Peyer's patch (tissue), 4 donors: ENCODE measurements at places on chromosomes 2 and 18.

- no peak for DNase-seq
These were observed 289.4 kb upstream of the CXCR4 start for GRCh38 chr2:136407117-136407951.

DNA sequence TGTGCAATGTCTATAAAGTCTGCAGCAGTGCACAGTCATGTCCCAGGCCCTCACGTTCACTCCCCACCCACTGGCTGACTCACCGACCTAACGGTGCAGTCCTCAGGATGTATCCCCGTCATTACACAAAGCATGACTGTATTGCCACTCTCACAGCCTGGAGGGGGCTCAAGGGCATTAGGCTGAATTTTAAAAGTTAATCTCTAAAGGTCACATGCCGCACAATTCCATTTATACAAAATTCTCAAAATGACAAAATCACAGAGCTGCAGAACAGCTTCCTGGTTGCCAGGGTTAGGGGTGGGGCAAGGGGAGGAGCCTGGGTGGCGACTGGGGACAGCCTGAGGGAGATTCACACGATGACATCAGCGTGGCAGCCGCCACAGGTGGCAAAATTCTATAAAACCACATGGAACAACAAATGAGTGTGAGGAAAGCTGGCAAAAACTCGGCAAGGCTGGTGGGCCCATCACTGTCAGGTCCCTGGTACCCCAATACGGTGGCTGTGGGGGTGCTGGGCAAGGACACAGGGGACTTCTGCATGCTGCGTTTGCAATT lies 97.6 kb downstream of the NDUFA10 start:
- peak; percentile 43 for DNase-seq

DNA sequence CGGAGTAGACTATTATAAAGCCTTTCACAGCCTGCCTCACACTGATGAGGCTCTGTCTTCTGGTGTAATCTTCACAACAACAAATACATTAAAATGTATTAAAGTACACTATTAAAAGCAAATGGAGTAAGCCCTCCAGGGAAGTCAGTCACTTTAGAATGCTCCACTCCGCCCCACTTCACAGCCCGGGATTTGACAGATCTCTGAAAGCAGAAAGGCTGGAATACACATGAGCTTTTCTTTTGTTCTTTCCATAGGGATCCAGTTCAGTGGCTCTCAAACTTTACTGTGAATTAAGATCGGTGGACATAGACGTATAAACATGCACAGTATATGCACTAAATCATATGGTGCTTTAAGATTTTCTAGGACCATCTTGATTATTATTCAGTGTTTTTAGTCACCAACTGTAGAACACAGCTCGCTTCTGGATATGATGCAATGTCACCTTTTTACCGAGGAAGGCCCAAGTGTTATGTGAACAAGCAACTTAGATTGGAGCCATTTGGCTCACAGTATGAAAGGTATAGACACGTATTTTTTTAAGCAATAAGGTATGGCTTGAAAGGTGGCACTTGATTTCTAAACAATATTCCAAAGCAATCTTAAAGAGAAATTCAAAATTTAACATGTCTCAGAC lies 151.1 kb downstream of the PRKCE start:
- DNase-seq: no peak

DNA sequence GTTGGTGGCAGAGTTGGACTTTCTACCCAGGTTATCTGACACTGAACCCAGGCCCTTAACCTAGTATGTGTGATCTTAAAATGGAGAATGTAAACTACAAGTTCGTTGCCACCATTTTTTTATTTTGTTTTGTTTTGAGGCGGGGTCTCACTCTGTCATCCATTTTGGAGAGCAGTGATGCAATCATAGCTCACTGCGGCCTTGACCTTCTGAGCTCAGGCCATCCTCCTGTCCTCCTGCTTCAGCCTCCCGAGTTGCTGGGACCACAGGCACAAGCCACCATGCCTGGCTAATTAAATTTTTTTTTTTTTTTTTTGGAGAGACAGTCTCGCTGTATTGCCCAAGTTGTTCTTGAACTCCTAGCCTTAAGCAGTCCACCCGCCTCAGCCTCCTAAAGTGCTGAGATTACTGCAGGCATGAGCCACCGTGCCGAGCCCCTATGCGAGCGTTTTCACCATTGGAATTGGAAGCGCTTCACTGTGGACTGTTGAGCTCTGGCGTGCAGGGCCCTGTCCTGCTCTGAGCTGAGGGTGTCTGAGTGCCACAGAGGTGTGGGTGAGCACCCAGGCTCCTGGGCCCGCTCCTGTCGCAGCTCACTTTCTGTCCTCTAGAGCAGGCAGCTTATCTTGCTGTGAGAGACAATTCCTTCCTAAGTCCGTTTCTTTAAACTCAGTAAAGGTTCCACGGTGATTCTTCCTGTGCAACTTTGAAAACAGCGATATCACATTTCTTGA lies 186.9 kb downstream of the LDLRAD4 start:
- DNase-seq: no peak

- DNase-seq: no peak
These were observed 626.5 kb upstream of the SLC8A1 start for GRCh38 chr2:41078341-41078740.
